HL-60 (cell line): ENCODE measurements at places on chromosomes 4 and X.

DNA sequence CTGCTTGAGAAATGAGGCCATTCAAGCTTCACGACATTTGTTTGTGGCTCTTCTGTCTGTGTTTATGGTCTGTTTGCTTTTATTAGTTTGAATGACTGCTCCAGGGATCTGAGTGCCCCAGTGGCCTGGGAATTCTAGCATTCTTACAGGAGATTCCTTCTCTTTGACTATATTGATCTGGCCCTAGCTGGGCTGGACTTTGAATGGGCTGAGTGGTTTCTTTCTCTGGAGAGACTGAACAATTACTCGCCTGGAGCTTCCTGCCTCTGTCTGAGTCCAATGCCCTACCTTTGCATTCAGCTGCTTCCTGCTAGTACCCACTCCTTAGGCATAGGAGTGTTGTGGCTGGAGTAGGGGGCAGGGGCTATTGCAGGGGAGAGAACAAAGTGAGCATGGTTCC, 51.2 kb upstream of the EDA start:
- no peak for DNase-seq

- no peak for DNase-seq
Observed at GRCh38 chr4:53987761-53988171, 76.6 kb downstream of the CHIC2 start.

DNA sequence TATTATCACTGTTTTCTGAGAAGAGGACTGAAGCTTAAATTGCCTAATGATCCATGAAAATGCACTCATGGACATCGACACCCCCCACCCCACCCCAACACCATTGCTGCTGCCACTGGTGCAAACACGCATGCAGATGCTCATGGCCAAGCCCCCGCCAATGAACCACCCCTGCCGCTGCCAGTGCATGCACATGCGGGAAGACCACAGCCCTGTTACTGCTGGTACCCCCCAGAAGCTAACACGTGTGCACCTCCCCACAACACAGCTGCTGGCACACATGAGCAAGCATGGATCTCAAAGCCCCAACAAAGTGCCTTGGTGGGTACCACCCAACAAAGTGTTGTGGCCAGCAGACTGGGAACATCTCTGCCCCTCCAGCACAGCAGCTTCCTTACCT, 594.1 kb upstream of the FAT1 start:
- no peak for DNase-seq

GRCh38 chr4:8228319-8229250, 29.5 kb downstream of the SH3TC1 start:
- DNase-seq: peak; percentile 65

- no peak for DNase-seq
Observed at GRCh38 chr4:6576512-6576911, 1.5 kb downstream of the MAN2B2 start.

DNA sequence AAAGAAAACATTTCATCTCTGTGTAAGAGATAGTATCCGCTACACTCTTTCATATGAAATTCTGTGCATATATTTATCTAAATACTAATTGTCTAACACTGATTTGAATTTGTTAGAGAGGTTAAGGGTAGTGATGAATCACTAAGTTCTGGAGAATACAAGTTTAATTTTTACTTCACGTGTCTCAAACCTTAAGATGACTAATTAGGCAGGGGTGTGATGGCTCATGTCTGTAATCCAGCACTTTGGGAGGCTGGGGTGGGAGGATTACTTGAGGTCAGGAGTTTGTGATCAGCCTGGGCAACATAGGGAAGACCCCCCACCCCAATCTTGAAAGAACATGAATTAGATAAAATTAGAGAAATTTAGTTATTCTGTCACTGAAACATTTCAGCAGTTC, 2241.9 kb downstream of the PCDH7 start:
- DNase-seq: no peak

DNA sequence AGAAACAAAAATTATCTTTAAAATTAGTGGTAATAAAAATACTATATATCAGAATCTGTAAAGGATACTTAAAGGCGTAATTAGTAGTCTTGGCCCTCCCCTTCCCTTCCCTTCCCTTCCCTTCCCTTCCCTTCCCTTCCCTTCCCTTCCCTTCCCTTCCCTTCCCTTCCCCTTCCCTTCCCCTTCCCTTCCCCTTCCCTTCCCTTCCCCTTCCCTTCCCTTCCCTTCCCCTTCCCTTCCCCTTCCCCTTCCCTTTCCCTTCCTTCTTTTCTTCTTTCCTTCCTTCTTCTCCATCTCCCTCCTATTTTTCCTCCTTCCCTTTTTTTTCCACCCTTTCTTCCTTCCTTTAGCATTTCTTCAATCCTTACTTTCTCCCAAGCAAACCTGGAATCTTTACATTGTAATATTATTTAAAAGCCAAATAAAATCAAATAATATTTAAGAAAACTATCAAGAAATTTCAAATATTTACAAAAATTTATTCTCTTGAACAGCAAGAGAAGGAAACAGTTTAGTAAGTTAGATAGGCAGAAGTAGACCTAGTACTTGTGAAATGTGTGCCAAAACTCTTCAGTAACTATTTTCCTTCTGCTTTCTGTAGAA, 379.8 kb upstream of the ATOH1 start:
- no peak for DNase-seq

GRCh38 chr4:121898150-121898549, 27.9 kb upstream of the BBS7 start:
- no peak for DNase-seq

- DNase-seq: no peak
Observed at GRCh38 chr4:75338352-75338880, 175.8 kb downstream of the RCHY1 start.

DNA sequence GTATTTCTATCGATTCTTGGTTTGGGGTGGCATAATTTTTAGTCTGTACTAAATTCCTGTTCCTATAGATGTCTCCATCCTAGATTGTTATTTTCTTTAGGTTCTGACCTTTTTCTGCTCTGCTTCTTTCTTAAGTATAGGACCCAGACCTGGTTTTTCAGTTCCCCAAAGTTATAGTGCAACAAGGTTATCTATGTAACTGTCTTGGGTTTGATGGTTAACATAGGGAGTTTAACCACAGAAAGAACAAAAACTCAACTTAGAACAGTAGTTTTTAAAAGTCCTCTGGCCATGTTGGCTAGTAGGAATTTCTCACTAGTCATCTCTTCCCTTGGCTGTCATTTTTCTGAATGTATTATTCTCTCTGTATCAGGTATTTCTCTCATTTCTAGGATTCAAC, 38.8 kb upstream of the MAD2L1 start:
- DNase-seq: no peak

- peak; percentile 14 for DNase-seq
Observed at GRCh38 chr4:150769248-150769647, 187.3 kb downstream of the MAB21L2 start.

DNA sequence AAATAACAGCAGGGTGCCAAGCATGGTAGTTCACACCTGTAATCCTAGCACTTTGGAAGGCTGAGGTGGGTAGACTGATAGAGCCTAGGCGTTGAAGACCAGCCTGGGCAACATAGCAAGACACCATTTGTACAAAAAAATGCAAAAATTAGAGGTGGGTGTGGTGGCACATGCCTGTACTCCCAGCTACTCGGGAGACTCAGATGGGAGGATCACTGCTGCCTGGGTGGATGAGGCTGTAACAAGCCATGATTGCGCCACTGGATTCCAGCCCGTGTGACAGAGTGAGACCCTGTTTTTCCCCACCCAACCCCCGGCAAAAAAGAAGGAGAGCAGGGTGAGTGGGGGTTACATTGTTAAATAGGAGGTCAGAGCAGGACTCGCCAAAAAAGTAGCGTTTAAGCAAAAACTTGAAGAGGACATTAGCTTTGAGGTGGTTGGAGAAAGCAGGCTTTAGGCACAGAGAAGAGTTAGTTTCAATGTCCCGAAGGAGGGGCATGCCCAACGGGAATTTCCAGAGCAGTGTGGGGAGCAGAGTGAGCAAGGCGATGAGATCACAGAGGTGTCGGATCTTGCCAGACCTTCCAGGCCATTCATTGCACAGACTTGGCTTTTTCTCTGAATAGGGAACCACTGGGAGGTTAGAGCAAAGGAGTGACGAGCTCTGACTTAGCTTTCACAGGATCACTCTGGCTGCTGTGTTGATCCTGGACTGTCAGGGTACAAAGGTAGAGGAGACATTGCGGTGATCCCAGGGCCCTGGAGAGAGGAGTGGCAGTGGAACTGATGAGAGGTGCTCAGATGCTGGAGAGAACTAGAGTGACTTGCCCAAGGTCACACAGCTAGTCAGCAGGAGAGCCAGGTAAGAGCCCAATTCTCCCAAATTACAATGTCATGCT, 70.6 kb downstream of the TRAPPC11 start:
- DNase-seq: no peak

DNA sequence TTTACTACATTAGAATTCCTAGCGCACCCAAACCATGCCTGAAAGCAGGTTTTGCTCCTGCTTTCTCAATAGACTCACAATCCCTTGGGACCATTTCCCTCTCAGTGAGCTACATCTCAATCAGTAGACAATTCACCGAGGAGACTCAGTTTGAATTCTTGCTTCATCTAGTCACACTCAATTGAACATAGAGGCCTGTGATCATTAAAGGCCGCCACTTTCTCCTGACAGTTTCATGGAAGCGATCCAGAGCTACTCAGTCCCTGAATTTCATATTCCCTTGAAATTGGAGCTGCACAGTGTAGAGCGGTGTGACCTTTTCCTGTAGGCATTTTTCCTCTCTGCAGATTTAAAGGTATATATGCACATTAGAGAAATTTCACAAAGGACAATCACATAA, 193.9 kb upstream of the SPOCK3 start:
- DNase-seq: no peak

DNA sequence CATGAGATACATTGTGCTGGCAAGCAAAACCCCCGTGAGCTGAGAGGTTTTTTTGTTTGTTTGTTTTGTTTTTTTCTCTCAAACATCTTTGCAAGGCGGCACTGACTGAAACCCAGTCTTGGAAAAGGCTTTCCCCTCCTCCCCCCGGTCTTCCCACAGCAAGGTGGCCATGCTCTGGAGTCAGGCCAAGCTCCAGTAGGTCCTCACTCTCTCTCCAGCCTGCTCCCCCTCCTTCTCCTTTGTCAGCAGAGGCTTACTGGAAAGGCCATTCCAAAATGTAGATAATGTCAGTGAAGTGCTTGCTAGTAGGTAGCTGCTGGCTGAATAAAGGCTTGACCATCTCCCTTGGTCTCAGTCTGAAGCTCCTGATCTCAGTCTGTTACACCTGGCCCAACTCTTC, 32.6 kb downstream of the FRMPD3 start:
- no peak for DNase-seq

- no peak for DNase-seq
Observed at GRCh38 chr4:48300004-48300403, 30.4 kb upstream of the TEC start.

DNA sequence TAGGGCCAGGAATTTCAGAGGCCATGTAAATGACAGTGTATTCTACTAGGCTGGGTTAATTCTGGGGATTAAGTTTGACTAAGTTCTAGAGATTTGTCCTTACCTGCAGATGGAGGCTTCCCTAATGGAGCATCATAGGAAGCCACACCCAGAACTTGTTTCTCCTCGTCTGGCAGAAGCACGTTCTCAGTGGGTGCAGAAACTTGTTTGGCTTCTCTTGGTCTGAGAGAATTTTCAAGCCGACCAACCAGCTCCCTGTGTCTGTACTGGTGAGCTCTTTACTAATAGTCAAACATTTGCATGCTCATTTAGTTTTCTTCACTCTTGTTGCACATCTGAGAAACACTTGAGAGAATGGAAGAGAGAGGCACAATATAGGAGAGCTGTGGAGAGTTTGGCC, 907 bp upstream of the ATP10D start:
- no peak for DNase-seq

DNA sequence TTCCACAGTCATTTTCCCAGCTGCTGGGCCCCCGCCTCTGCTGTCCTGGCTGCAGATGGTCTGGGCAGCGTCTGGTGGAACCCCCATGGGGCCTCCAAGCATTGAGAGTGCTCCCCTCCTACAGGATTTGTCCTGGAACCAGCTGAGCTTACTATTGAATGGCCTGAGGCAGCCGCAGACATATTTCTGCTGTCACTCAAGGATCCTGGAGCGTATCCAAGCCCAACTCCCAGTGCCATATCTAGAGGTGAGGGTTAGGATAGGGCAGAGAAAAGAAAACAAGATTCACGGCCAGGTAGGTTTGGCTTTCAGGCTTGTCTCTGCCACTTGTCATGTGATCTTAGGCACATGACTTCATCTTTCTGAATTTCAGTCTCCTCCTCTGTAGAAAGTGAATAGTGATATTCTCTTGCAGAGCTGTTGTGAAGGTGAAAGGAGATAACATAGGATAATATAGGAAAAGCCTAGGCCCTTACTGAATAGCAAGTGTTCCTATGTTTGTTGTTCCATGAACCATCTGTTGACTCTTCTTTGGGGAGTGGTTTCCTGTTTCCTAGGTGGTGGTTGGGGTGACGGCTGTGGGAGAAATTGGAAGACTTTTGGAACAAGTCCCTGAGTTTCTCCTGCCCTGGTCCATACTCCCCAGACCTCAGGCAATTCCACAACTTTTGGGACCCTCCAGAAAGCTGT, 52.3 kb downstream of the SEPSECS start:
- DNase-seq: no peak

DNA sequence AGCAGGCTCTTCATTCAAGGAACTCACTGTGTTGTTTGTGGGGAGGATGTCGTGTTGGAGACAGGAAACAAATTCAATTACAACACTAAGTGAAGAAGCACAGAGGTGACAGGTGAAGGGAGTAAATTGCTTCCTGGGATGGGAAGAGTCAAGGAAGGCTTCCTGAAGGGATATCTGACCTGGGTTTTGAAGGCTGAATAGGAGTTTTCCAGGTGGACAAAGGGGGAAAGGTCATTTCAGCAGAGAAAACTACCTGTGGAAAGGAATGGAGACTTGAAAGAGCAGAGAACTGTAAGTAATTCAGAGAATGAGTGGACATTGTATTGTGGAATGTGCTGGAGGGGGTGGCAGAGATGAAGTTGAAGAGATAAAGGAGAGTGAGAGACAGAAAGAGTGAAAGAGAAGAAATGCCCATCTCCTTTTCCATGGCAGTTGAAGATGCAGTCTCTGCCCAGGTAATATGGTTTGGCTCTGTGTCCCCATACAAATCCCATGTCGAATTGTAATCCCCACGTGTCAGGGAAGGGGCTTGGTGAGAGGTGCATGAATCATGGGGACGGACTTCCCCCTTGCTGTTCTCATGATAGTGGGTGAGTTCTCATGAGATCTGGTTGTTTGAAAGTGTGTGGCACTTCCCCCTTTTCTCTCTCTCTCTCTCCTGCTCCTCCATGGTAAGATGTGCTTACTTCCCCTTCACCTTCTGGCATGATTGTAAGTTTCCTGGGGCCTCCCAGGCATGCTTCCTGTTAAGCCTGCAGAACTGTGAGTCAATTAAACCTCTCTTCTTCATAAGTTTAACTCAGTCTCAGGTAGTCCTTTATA, 205.7 kb upstream of the BCOR start:
- peak; percentile 83 for DNase-seq

GRCh38 chr4:152684007-152684406, 4.2 kb upstream of the TMEM154 start:
- no peak for DNase-seq

DNA sequence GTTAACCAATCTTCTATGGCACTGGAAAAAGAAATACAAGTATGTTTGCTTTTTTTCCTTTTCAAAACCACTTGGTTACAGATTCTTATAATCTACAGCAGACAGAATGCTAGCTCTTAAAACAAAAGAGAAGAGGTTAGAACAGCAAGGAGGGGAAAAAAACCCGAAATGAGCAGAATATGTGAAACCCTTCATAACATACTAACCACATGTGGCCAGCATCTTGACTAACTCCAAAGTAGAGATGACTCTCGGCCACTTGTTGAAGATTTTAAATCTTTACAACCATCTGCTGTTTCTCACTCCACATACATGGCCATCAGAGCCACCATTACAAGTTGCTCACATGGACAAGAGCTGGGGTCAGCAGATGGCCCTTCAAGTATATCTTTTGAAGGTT, 100.3 kb downstream of the PAPSS1 start:
- no peak for DNase-seq

- no peak for DNase-seq
Observed at GRCh38 chr4:8236106-8236919, 33.2 kb upstream of the HTRA3 start.

GRCh38 chrX:138858951-138859350, 147.4 kb upstream of the FGF13 start:
- no peak for DNase-seq
